ENCODE measurements at places on chromosomes 3 and 15.

GRCh38 chr15:62769604-62770003, 272.9 kb upstream of the TPM1 start:
- DNase-seq = no peak

DNA sequence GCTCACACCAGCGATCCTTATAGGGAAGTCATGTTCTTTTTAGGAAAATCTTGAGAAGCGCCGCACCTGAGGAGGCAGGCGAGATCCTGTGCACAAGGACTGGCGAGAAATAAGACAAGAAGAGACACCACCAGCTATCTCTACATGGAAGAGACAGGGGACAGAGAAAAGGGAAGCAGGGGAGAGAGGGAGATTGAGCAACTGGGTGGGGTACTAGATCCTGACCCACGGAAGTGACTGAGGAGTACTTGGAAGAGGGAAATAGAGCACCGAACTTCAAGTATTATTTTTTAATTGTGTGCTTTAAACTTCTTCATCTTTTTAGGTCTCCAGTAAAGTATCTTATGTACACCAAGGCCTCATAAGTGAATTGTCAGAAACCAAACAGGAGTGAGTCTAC, 742.0 kb upstream of the LMCD1 start:
- DNase-seq = no peak

- DNase-seq = no peak
Observed at GRCh38 chr3:137061186-137061585, 103.4 kb downstream of the IL20RB start.

GRCh38 chr3:42063888-42064287, 27.3 kb upstream of the TRAK1 start:
- DNase-seq = no peak

- DNase-seq = no peak
Observed at GRCh38 chr3:137097386-137097785, 139.6 kb downstream of the IL20RB start.

- DNase-seq = no peak
Observed at GRCh38 chr15:74365598-74366445, 1.6 kb downstream of the CYP11A1 start.

DNA sequence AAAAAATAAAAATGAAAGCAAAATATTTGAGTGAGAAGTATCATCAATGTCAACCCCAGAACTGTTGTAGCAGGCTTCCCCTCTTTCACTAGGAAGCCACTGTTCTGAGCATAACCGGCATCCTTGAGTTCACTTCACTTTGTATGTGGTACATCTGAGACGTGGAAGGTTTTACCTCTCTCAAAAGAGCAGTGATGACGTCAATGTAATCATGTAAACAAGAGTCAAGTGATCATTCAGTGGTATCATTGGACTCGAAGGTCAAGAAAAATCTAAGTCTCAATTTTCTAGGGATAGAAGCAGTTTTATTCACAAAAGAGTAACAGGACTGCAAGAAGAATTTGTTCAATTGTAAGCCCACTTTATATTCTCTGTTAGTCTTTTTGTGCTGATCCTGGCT, 339.8 kb upstream of the THRB start:
- DNase-seq = no peak

- DNase-seq = no peak
Observed at GRCh38 chr3:51354172-51354571, 30.9 kb upstream of the MANF start.

GRCh38 chr3:12138044-12138443, 20.7 kb downstream of the TIMP4 start:
- no peak for DNase-seq

GRCh38 chr3:155332716-155333115, 39.2 kb upstream of the STRIT1 start:
- no peak for DNase-seq

GRCh38 chr15:67806536-67806935, 18.8 kb upstream of the SKOR1 start:
- no peak for DNase-seq

- DNase-seq = no peak
Observed at GRCh38 chr15:82790321-82790720, 15.5 kb downstream of the FSD2 start.

DNA sequence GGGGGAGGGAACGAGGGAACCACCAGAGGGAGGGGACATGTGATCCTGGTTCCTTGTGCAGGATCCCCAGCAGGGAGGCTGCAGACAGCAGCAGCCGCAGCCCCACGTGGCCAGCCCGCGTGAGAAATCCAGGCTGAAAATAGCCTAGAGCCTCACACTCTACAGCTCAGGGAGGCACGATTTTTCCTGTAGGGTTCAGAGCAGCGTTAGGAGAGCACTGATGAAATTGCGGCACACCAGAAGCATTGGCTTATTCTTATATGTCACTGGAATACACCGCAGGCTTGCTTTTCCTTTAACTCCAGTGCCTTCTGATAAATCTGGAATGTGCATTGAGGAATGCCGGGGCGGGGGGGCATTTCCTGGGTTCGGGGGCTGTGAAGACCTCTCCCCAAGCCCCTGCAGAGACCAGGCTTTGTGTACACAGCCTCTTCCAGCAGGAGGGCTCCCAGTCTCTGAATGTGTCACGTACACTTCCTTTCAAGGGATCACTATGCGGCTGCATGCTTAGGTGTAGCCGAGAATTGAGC, 193.0 kb downstream of the ATP10A start:
- DNase-seq = no peak

- DNase-seq = no peak
Observed at GRCh38 chr3:52322466-52322865, 6.3 kb downstream of the DNAH1 start.

DNA sequence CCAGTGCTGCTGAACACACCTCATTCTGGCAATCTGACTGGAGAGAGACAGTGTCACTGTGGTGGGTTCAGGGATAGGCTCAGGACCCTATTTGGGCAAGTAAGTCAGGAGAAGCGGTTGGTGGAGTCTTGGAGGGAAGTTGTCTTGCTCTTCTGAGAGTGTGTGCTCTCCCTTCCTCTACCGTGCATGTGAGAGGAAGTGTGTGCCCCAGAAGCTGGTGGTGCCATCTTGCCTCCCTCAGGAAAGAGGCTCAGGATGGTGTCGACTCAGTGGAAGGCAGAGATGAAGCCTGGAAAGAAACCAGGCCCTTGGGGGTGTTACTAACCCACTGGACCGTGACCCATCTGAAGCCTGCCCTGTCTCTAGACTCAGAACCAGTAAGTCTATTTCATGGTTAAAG, 6.8 kb upstream of the RARRES1 start:
- DNase-seq = no peak

- DNase-seq = no peak
Observed at GRCh38 chr3:38154033-38154494, 11.3 kb upstream of the OXSR1 start.

- no peak for DNase-seq
Observed at GRCh38 chr3:71536376-71536965, 47.1 kb downstream of the FOXP1 start.

- DNase-seq = no peak
Observed at GRCh38 chr3:147875498-147875897, 466.3 kb downstream of the ZIC1 start.

DNA sequence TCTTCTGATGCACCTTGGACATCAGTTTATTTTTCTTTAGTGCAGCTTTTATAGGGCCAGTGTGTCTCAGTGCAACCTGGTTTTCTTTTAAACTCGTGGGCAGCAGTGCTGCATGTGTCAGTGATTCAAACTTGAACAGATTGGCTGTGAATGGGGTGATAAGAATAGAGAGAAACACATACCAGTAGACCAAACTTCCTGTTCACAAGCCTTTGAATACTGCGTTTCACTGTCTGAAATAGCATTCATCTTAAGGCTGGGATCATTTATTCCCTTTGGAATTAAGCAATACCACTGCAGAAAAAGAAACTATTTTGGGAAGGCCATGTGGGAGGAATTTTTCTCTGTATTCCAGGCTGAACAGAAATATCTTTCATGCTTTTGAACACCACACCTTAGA, 51.7 kb downstream of the PHLDB2 start:
- DNase-seq = no peak

DNA sequence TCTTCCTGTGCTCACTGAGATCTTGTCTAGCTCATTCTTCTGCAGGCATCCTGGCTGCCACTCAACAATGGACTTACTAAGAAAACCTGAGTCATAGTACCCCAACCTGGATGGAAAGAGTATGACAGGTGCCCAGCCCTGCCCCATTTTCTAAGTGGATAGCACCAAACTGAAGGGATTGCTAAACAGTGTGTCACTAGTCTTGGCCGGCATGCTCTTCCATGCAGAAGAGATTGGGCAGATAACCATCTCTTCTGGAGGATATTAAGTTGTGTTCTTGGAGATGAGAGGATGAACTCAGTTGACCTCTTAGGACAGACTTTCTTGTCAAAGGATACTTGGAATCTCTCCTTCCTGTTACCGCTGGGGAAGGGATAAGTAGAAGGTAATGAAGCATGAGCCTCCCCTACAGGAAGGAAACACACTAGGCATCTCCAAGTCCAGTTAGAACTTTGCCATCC, 797.5 kb downstream of the AGBL1 start:
- no peak for DNase-seq

DNA sequence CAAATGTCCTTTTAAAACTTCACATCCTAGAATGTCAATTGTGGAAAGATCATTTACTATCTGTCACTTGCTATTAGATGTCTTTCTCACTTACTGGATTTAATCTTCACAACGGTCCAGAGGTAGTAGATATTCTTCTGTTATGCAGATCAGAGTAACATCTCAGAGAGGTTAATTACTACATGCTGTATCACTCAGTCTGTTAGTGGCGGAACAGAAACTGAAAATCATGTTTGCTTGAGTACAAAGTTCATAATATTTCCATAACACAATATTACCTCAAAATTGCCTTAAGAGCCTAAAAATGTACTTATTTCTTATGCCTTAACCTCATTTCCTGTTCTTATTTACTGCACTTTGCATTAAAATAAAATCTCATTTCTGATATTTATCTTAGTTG, 28.6 kb upstream of the GPR149 start:
- no peak for DNase-seq

GRCh38 chr3:25472731-25473130, 44.7 kb downstream of the RARB start:
- DNase-seq = no peak

DNA sequence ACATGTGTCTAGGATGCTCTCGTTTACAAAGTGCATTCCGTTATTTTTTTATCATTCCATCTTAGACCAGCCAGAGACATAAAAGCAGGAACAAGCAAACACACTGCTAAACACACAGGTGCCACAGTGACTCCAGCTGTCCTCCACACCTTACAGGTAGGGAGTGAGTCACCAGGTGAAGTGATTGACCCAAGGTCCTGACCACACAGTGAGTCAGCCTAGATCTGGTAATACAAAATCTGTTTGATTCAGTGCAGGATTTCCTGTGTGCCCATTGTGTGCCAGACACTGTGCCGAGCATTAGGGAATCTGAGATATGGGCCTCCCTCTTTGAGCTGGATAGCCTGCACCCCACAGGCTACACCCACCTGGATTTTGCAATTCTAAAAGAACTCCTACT, 16.7 kb upstream of the BFSP2 start:
- DNase-seq = no peak

DNA sequence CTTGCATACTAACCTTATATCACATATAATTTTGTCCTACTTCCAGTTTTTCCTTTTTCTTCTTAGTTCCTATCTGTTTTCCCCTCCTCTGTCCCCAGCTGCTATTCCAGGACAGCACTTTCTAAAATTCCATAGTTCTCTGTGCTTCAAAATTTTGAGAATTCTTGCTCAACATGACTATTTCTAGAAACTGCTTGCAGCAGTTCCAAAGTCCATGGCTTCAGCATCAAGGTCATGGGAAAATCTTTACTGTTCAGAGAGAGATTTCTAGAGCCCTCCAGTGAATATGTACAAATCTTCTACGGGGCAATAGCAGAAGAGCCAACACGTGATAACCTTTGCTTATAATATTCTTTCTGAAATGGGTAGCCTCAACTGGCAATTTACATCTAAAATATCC, 76.1 kb upstream of the PHLDB2 start:
- DNase-seq = no peak

DNA sequence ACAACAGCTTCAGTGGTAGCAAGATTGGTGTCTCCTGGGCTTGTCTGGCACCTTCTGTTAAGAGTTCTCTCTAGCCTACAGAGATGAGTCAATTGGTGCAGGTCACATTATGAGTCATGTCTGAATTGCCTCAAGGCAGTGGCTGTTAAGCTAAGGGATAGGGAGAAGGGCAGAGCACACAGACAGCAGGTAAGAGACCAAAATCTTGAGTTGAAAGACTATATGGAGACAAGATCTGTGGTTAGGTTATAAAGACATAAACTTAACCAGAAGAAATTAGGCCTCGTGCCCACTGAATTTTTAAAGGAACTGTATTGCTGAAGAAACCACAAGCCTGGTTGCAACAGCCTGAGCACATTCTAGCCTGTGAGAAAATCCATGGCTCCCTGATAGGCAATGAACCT, 19.2 kb upstream of the KPNA1 start:
- DNase-seq = peak; percentile 45

DNA sequence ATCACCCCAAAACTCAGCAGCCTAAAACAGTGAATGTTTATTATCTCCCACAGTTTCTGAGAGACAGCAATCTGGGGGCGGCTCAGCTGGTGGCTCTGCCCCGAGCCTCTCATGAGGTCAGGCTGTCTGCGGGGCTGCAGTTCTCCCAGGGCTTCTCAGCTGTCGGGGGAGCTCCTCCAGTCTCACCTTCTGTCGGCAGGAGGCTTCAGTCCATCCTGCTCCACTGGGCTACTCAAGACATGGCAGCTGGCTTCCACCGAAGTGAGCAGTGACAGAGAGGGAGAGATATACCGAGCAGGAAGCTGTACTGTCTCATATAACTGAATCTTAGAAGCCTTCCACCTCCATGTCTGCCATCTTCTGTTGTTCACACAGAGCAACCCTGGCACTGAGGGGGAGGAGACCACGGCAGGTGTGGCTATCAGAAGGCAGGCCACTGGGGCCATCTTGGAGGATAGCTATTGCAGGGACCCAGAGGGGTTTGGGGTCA, 72.8 kb upstream of the ITGA11 start:
- DNase-seq = no peak

DNA sequence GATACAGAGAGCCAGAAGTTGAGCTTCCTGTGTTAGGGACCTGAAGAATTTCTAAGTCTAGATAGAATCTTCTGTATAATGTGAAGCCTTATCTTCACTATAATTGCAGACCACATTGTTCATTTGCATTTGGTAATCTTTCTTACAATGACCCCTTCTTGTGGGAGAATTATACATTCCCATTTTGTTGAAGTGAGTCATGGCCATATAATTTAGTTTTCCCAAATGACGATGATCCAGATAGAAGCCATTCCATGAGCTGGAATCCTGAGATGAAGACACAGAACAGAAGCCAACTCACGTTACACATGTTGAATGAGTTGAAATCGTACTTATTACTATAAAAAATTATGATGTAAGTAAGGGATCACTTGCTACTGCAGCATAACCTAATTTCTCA, 187.8 kb downstream of the TUSC7 start:
- no peak for DNase-seq
